ENCODE measurements at places on chromosomes 3 and 15.
A peak's percentile ranks its signal among the peaks of the same experiment; 100 is the strongest.

GRCh38 chr3:151881137-151881536 is 7.7 kb downstream of the SUCNR1 start:
- no peak for DNase-seq

DNA sequence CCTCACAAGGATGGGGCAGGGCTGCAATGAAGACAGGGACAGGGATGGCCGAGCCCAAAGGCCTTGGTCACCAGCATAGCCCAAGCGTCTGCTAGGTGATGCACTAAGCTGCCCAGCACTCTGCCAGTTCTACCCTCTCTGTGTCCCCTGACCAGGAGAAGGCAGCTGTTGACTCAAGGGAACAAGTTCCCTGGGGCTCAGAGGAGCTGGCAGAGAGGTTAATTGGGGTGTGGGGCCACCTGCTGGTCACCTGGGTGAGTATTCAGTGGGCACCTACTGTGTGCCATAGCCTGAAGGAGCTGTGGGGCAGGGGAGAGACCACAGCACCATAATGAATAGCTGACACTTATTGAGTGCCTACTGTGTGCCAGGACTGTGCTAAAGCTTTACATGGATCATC is 22.0 kb upstream of the DOCK3 start:
- DNase-seq = peak; percentile 67

- DNase-seq = no peak
Observed at GRCh38 chr3:53123953-53124352, 6.3 kb downstream of the RFT1 start.

DNA sequence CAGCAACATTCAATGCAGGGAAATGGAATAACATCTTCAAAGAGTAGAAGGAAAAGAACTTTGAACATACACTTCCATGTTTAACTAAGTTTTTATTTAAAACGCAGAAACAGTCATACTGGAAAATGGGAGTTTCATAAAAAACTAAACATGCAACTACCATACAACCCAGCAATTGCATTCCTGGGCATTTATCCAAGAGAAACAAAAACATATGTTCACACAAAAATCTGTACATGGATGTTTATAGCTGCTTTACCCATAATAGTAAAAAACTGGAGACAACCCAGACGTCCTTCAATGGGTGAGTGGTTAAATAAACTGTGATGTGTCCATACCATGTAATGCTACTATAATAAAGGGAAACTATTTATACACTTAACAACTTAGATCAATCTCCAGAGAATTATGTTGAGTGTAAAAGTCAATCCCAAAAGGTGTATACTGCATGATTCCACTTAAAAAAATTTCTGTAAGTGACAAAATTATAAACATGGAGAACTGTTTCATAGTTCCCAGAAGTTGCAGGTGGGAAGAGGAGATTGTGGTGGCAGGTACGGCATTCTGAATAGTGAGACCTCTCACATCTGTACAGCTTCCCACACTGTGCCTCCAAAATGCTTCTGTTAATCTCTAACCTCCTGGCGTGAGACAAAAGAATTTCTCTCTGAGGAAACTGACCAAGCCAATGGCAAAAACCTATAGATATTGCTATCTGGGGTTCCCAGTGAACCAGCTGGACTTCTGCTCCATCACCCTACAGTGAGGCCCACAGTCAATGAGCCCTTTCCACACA is 23.1 kb downstream of the ISG20 start:
- no peak for DNase-seq

DNA sequence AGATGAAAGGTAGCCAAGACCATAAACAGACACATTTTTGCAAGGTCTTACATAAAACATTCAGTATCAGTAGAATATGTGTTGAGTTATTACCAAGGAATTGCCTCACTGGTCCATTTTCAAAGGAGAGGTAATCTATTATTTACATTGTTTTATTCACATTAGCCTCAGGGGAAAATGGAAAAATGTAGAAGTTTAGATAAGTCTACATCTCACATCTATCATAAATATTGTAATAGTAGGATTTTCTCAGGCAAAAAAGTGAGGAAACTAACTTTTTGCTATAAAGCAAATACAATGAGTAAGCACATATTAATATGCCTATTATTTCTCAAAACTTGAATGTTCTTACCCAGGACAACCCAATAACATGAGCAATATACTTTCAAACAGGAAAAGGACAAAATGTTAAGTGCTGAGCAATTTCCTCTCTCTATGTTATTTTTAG is 184.6 kb upstream of the AGTR1 start:
- no peak for DNase-seq

- DNase-seq = no peak
Observed at GRCh38 chr15:80207887-80208286, 44.1 kb downstream of the CTXND1 start.

DNA sequence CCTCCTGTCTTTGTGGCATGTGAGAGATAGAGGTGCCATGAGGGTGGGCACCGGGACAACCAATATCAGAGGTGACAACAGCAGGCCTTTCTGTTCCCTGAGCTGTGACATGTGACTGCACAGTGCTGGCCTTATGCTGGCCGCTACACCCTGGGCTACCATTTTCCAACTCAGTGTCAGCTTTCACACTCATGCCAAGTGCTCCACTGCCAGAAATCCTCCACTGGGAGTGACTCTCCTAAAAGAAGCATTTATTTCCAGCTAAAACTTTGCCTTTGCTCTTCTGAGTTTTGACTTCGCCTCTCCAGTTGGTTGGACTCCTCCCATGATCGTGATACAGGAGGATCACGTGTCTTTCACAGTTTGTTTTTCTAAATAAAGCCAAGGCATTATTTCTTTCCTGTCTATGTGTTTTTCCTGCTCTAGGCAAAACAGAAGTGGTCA is 31.4 kb downstream of the CA12 start:
- no peak for DNase-seq

DNA sequence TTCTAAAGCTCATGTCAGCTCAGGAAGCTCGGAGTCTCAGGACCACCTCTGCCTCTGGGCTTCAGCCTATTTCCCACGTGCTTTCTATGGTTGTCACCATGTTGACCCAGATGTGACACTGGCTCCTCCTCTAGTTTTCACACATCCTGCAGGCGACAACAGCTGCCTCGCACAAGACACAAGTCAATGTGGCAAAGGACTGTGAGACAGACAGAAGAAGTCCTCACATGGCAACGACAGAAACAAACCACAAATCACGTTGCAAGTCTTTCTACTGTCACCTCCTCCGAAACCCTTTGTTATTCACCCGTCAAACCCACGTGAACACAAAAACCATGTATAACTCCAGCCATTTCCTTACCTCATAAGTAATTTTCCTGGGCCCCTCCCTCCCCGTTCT is 194.5 kb downstream of the MEX3B start:
- no peak for DNase-seq

GRCh38 chr3:54003136-54003535 is 111.5 kb upstream of the SELENOK start:
- DNase-seq = no peak

GRCh38 chr15:87606971-87607370 is 649.6 kb downstream of the NTRK3 start:
- DNase-seq = no peak

DNA sequence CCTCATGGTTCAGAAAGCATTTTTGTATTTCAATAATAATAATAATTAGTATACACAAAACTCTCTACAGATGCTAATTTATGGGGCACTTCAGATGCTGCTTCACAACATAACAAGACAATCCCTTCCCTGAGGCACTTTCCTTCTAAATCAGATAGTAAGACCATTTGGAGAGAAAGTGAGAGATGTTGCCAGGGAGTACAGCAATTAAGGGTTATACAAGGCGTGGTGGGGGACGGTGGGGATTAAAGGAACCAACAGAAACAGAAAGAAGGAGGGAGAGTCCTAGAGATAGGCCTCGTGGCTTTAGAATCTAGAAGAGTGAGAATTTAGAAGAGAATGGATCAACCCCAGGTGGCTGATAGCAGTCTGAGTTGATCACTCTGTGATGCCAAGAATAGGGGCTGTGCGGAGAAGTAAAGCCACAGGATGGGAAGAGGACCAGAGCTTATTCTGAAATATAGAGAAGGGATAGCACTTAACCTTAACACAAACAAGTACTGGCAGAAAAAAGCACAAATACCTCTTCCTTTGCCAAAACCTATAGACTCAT is 76.9 kb downstream of the ETFA start:
- DNase-seq = no peak

DNA sequence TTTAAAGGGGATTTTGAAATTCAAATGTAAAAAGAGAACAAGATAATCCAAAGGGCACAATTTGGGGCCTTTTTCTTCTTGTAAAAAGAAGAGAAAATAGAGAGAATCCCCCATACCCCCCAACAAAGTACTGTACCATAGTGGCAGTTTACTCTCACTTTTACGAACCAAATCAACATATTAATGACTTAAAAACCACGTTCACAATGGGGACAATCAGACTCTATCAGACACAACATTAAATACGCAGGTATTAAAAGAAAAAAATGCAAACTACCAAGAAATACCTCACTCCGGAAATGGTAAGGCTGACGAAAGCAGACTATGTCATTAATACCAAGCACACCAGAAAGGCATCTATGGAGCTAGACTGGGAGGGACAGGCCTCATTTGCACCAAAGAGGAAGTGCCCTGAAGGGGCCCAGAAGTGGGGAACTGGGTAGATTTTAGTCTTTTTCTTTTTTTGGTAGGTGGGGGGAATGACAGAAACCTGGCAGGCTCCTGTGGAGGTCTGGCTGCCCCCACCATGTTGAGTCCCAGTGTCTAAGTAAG is 134.3 kb downstream of the TIGIT start:
- DNase-seq = no peak

GRCh38 chr15:77468896-77469295 is 48.2 kb downstream of the HMG20A start:
- DNase-seq = no peak

- no peak for DNase-seq
Observed at GRCh38 chr15:52005748-52006701, 13.0 kb upstream of the MAPK6 start.

- no peak for DNase-seq
Observed at GRCh38 chr3:108538083-108538482, 27.7 kb upstream of the MYH15 start.

GRCh38 chr3:184241447-184242296 is 7.1 kb downstream of the ALG3 start:
- DNase-seq = no peak

DNA sequence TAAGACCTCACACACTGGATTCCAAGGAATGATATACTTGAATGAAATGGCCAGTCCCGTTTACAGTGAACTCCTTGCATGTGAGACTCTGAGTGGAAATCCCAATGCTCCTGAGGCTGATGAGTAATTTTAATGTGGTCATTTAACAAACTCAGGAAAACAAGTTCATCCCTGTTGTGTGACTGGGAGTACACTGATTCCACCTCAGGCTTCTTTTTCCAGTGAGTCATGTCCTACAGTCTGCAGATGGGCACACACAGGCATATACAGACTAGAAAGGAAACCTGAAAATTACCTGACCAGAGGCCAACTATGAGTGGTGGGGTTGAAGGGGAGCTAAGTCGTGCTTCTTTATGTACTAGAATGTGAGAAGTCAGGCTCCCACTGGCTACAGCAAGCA is 5.8 kb downstream of the SQOR start:
- DNase-seq = no peak

DNA sequence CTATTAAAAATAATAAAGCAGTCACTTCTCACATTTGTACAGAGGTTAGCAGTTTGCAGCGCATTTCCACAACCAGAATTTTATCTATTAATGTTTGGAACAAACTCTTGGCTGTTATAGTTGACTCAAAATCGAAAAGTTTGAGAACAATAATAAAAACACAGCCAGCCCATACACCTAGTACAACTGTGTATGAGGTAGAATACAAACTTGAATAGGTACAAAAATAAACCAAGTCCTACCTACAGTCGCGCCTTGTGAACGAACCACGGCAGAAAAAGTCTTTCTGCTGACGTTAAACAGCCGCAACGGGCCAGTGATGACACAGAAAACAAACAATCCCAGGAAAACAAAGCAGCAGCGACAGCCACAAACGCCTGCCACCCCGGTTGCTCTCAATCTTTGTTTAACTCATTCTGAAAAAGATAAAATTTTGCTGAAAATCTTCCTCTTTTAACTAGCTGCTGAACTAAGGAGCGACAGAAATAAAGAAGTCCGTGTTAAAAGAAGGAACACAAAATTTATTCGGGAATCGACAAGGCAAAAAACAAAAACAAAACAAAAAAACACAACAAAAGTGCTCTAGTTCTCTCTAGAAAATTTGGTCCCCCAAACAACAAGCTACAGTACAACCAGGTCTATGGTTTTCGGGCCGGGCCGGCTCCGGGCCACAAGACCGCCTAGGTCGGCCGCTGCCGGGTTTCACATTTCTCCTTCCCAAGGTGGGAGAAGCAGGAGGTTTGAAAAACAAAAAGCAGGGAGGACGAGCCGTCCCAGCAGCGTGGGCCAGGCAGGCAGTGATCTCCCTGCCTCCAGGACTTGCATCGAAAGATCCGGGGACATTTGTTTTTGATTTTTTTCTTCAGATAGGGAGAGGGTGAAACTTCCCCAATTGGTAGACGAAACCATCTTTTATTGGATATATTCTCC is 2.9 kb downstream of the FOXL2 start:
- DNase-seq = no peak

- DNase-seq = no peak
Observed at GRCh38 chr3:99532246-99532645, 106.1 kb upstream of the COL8A1 start.

- DNase-seq = no peak
Observed at GRCh38 chr3:127953091-127954035, 38.3 kb downstream of the KBTBD12 start.
